Tracheal epithelial cell (primary cell): ENCODE measurements at places on chromosomes 3 and 15. TPM values are rescaled to one million over a fixed set of nuclear protein-coding genes. Genes with fewer than 3 reads are reported as not detected.

The GPD1L gene
- 7.5 and 23.4 TPM in 2 replicates for total RNA-seq

The OXNAD1 gene
- total RNA-seq, result 11.8 and 21.7 TPM in 2 replicates

The LTF gene
- total RNA-seq, result 0.43 and 0.48 TPM in 2 replicates

The CTXN2 gene
- total RNA-seq, result not detected in 2 replicates

The PRR20G gene
- total RNA-seq, result not detected in 2 replicates

The GRAMD1C gene
- 1.2 and 1.3 TPM in 2 replicates for total RNA-seq

The SLC15A2 gene
- 0.96 and 6.2 TPM in 2 replicates for total RNA-seq

The TMEM42 gene
- 12.0 and 22.4 TPM in 2 replicates for total RNA-seq

The ROBO1 gene
- 25.4 and 32.3 TPM in 2 replicates for total RNA-seq

The BUB1B gene
- total RNA-seq, result 1.7 and 2.3 TPM in 2 replicates

The SLC12A1 gene
- total RNA-seq, result under 0.01 TPM in 1 of 2 replicates, not detected in the other

The PLAAT1 gene
- total RNA-seq, result 0.85 and 1.2 TPM in 2 replicates

The NPAP1 gene
- total RNA-seq, result under 0.01 TPM in 1 of 2 replicates, not detected in the other

The RAD54L2 gene
- total RNA-seq, result 10.7 and 10.8 TPM in 2 replicates

The PEX5L gene
- total RNA-seq, result under 0.01 TPM in 2 replicates

The THSD4 gene
- 9.0 and 23.1 TPM in 2 replicates for total RNA-seq

The HGD gene
- 3.4 TPM in 1 of 2 replicates, not detected in the other for total RNA-seq

The PAK2 gene
- total RNA-seq, result 36.4 and 42.9 TPM in 2 replicates

The IP6K2 gene
- 39.8 and 39.9 TPM in 2 replicates for total RNA-seq

The UACA gene
- 11.3 and 17.6 TPM in 2 replicates for total RNA-seq

The NANOGP8 gene
- total RNA-seq, result 0.24 TPM in 1 of 2 replicates, not detected in the other

The JMJD7 gene
- total RNA-seq, result 10.8 and 34.3 TPM in 2 replicates

The NCK1 gene
- 77.4 and 79.5 TPM in 2 replicates for total RNA-seq

The VWA5B2 gene
- total RNA-seq, result not detected in 2 replicates

The PLXND1 gene
- 3.1 and 5.5 TPM in 2 replicates for total RNA-seq

The PAQR5 gene
- total RNA-seq, result 0.21 and 14.5 TPM in 2 replicates

The PSTPIP1 gene
- 0.72 TPM in 1 of 2 replicates, not detected in the other for total RNA-seq

The SEC22C gene
- total RNA-seq, result 53.3 and 77.6 TPM in 2 replicates

The OCA2 gene
- total RNA-seq, result 0.21 and 0.72 TPM in 2 replicates

The RAB5A gene
- 41.8 and 60.7 TPM in 2 replicates for total RNA-seq

The OR5K2 gene
- total RNA-seq, result not detected in 2 replicates

The GUCA1C gene
- not detected in 2 replicates for total RNA-seq

The MKRN3 gene
- 0.24 TPM in 1 of 2 replicates, not detected in the other for total RNA-seq

The CA12 gene
- 122 and 136 TPM in 2 replicates for total RNA-seq

The RARRES1 gene
- total RNA-seq, result 0.85 and 1.2 TPM in 2 replicates

The ALS2CL gene
- total RNA-seq, result 64.6 and 114 TPM in 2 replicates

The CSPG4 gene
- 2.1 and 22.7 TPM in 2 replicates for total RNA-seq

The CEP70 gene
- 17.7 and 18.8 TPM in 2 replicates for total RNA-seq
